Globus pallidus (tissue), 1 donor: ENCODE measurements at places on chromosomes 12 and 14.

GRCh38 chr12:130651188-130651959, 64.7 kb downstream of the RIMBP2 start:
- DNase-seq: no peak

DNA sequence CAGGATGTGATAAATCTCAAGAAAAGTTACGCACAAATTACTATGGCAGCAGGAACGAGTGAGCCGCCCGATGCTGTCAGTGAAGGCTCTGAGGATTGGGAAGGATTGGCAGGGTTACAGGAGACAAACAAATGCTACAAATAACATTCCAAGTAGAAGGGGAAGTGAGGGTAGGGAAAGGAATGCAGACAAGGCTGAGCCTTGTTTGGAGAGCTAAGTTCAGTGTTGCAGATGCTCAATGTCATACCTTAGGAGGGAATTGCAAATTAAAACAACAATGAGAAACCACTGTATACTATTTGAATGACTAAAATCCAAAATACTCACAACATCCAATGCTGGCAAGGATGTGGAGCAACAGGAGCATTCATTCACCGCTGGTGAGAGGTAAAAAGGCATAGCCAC, 1.3 kb downstream of the CLEC9A start:
- DNase-seq: no peak

GRCh38 chr12:45989721-45990467, 480 bp downstream of the SCAF11 start:
- peak; percentile 77 for DNase-seq

DNA sequence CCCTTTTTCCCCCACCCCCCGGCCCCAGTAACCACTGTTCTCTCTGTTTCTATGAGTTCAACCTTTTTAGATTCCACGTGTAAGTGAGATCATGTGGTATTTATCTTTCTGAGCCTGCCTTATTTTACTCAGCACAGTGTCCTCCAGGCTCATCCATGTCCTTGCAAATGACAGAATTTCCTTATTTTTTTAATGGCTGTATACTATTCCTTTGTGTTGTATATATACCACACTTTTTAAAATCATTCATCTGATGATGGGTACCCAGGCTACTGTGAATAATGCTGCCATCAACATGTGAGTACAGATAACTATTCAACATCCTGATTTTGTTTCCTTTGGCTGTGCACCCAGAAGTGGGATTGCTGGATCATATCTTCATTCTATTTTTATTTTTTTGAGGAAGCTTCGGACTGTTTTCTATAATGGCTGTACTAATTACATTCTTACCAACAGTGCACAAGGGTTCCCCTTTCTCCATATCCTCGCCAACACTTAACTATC, 54.7 kb downstream of the DDX51 start:
- DNase-seq: no peak

- DNase-seq: no peak
Measured at GRCh38 chr12:95836630-95837239, 22.0 kb upstream of the SNRPF start.

- DNase-seq: no peak
Measured at GRCh38 chr12:27246774-27247173, 2.7 kb downstream of the STK38L start.

DNA sequence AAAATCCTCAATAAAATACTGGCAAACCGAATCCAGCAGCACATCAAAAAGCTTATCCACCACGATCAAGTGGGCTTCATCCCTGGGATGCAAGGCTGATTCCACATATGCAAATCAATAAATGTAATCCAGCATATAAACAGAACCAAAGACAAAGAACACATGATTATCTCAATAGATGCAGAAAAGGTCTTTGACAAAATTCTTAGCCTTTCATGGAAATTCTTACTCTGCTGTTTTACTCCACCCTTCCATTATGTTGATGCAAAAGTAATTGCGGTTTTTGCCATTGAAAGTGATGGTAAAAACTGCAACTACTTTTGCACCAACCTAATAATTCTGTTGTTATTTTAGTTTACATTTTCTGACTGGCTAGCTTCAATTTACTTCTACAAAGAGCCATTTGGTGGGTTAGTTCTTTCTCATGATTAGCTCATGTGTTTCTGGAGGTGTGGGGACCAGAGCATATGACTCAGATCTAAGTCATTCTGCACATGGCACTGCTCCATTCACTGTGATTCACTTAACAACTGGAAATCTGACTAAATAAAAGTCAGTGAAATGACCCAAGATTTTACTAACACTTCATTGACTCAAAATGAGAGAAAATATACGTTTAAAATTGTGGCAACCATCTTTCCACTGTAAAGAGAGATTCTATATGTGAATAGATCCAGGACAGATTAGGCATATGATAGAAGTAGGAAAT, 99.9 kb downstream of the TMTC3 start:
- DNase-seq: no peak

DNA sequence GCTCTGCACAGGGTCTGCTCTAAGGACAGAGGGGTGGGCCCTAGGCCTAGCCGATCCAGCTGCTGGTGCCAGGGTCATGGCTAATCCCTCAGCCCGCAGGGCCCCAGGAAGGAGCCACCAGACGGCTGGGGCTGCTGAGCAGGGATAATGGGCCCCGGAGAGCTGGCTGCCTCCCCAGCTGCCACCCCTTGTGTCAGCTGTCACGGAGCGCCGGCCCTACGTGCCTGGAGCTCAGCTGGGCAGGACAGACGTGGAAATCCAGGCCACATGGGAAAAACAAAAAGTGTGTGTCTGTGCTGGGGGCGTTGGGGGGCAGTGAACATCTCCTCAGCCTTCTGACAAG, 36.2 kb downstream of the CHGA start:
- peak; percentile 88 for DNase-seq

GRCh38 chr12:87848248-87848868, 180.8 kb downstream of the C12orf50 start:
- peak; percentile 17 for DNase-seq

GRCh38 chr12:75774261-75775052, 257.1 kb downstream of the PHLDA1 start:
- no peak for DNase-seq

- no peak for DNase-seq
Measured at GRCh38 chr12:1630827-1631591, 2.0 kb downstream of the WNT5B start.

DNA sequence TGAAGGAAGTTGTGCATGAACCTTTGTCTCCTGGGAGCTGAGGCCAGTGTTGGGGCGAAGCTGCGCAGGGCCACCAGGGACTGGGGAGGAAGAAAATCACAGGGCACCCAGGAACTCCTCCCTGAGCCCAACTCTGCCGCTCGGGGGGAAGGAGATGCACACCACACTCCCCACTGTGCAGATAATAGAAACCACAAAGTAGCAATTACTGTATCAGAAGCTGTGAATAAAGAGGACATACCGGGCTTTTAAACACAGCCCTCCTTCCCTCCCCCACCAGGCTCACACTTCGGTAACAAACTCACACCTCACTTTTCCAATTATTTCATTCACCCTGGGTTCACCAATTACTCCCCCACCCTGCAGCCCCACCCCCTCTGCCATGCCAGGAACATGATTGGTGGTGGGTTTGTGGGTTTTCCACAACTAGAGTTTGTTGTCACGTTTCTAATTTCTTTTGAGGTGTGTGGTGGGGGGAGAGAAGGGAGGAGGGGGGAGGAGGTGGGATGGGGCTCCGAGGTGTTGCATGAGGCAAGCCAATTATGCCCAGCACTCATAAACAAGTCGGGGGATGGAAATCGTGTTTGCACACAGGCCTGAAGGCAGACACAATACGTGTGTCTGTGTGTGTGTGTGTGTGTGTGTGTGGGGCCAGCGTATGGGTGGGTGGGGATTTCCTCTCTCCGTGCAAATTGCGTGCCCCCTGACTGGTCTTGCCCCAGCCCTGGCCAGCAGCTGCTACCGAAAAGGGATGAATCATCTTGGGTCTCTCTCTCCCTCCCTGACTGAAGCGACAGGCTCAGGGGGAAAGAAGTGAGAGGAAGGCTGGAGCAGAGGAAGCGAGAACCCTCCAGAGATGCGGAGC, 103.3 kb downstream of the RBM19 start:
- no peak for DNase-seq

- DNase-seq: no peak
Measured at GRCh38 chr12:60335745-60336144, 739.9 kb downstream of the SLC16A7 start.

- DNase-seq: peak; percentile 31
Measured at GRCh38 chr14:31128601-31129526, 78.7 kb downstream of the HECTD1 start.

- DNase-seq: no peak
Measured at GRCh38 chr14:52259434-52259833, 8.1 kb upstream of the PTGDR start.

DNA sequence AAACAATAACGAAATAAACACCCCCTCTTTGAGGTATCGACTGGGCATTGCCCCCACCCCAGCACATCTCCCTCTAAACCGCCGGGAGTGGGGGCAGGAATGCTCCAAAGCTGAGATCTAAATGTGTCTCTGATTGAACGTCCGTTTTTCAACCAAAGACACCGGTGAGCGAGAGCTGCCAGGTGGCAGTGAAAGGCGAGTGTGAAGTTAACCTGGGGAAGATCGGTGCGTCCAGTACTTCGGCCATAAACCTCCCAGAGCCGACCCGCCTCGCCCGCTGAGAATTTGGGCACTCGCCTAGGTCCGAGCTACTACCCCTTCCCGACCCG, 625 bp downstream of the ANGEL1 start:
- DNase-seq: peak; percentile 35

GRCh38 chr12:101877806-101878242, 444 bp downstream of the DRAM1 start:
- DNase-seq: peak; percentile 11

DNA sequence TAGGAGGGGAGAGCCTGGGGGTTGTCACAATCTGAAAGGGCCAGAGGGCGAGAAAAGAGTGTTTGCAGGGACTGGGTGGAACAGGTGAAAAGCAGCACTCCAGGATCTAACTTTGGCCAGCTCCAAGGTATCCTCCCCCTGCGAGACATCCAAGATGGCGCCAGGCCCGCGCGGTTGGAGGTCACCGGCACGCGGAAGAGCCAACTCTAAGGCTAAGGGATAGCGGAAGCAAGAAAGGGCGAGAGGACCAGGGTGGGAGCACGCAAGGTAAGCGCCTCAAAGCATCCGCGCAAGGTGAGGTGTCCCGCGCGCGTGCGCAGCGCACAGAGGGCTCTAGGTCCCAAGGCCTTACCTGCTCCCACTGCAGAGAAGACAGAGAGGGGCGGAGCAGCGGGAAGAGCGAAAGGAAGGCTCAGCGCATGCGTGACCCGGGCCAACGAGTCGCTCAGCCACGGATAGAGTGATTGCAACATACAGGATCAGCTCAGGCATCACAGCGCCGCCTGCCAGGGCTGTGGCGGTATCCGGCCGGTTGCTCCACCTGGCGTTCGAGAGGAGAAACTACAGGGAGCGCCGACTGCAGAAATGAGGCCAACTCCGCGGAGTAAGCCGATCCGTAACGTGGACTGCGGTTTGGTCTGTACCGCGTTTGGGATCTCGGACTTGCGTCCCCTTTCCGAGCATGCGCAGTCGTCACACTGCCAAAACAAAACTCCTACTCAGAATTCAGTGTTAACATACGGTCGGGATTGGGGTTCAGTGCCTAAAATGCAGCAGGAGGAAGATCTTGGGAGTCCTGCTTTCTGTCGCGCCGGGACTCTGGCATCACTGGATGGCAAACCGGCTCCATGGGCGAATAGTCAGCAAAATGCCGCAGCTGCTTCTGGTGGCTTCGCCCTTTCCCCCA, at the start of gene ATP5MC2:
Gene ATP5MC2, minus strand, starts transcription at position 383 of the 907 bp plus-strand sequence. CDS start 3,469 bp downstream, outside the sequence.
- DNase-seq: peak; percentile 99

DNA sequence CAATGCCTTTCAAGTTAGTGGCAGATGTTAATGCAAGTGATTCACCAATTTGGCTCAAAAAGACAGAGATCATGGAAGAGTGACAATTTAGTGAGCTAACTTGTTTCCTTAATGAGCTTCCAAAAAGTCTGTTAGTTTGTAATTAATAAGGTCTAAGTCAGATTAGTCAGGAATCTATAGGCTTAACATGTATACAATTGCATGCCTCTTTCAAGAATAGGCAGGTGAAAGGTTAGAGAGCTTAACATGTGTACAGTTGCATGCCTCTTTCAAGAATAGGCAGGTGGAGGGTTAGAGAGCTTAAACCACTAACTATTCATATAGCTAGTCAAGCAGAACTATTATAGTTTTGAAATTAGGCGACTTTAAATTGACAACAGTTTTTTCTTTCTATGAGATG, 663.8 kb downstream of the C12orf50 start:
- DNase-seq: no peak

GRCh38 chr12:70711831-70712230, 74.6 kb upstream of the PTPRB start:
- DNase-seq: no peak

DNA sequence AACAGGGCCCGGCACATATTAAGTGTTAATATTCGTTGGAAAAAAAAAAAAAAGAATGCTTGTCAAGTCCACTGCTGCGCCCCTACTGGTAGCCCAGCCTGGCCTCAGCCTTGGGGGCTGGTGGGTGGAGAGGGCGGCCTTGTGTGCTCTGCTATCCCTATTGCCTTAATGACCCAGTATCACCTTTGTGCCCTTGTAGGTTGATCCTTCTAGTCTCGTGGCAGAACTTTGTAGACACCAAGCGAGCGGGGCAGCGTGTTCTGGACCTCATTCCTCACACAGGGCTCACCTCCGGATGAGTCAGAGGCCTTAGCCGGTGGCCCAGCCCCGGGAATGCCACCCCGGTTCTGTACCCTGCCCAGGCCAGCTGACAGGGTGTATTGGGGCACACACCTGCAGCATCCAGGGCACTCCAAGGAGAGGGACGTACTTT, 1.8 kb upstream of the RCOR1 start:
- DNase-seq: peak; percentile 29

DNA sequence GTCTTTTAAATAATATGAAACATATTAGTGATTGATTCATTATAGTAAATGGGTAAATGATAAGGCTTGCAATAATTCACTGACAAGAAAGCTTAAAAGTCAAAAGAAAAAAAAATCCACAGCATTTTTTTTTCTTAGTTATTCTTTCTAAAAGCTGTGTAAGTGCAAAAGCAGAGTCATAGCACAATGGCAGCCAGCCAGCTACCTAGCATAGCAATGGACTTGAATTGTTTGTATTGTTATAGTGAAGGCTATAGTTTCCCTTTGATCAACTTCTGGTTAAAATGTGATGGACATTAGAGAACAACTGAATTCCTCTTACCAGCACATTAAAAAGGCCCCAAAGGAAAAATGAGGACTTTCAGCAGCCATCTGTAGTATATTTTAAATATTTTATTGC, 232.1 kb downstream of the NAV3 start:
- DNase-seq: no peak

DNA sequence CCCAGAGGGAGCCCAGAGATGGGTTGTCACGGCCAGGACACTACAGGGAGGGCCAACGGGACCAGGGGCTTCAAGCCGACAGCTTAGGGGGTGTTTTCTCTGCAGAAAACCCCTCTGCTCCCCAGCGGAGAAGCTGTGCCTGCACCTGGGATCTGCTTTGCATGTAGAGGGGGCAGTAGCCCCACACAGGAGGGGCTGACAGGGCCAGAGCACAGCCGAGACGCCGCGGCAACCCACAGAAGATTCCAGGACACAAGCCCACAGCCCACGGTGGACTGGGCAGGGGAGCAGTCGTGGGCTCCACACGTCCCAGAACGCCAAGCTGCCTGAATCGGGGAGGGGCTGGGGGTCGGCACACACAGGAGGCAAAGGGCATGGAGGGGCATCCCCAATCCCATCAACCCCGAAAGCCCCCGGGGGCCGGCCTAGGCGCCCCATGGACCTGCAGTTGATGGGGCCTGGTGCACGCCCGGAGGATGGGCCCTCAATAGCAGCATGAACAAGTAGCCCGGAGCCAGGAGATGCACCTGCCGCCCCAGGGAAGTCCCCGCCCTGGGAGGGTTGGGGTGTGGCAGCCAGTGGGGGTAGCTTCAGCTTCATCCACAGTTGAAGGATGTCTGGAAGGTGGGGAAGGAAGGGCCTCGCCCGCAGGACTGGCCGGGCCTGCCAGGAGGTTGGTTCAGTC, 30.5 kb upstream of the TMEM179 start:
- DNase-seq: no peak
